ENCODE measurements at places on chromosomes 12 and 14.

- no peak for DNase-seq
Measured at GRCh38 chr12:2359725-2360629, 307.2 kb downstream of the CACNA1C start.

- no peak for DNase-seq
Measured at GRCh38 chr14:102811971-102812370, 34.7 kb downstream of the TRAF3 start.

DNA sequence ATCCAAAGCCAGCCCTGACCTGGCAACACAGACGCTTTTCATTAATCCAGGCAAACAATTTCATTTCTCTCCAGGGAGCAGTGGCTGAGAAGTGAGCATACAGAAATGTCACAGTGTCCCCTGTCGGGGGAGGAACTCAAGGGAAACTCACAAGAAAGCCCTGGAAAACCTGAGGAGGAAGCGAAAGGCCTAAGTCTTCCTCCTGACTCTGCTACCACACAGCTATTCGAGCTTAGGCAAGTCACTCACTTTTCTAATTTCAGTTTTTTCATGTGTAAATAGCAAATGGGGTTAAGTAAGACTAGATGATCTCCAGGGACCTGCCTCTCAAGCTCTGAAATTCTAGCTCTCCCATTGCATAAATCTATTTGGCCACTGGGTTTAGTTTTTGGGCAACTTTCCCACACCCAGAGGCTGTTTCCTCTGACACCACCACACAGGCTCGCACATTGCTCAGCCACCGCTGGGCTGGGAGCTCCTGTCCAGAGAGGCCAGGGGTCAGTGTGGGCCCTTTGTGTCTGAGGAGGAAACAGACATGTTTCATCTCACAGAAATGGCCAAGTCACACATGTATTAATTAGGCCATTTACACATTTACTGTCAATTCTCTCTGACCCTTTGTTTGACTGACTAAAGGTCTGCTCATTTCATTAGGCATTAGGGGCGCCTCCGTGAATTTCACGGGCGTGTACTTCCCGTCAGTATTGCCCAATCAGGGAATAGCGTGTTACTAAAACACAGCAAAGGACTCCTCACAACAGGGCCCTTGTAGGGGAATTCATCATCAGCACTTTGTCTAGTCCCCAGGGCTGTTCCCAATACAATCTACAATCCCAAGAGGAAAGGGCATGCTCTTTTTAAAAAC lies 9.8 kb upstream of the PNMA1 start:
- no peak for DNase-seq

- DNase-seq: no peak
Measured at GRCh38 chr14:55077170-55078151, 26.0 kb downstream of the MAPK1IP1L start.
